CD4-positive, alpha-beta T cell treated with Interleukin-1 beta for 1 hour (primary cell): ENCODE measurements at places on chromosomes 2 and 18.

GRCh38 chr2:72757177-72757775 lies 68.6 kb downstream of the EXOC6B start:
- no peak for DNase-seq

GRCh38 chr2:128292599-128293425 lies 25.9 kb downstream of the HS6ST1 start:
- DNase-seq, result no peak

- no peak for DNase-seq
These were observed 160.5 kb upstream of the DAPL1 start for GRCh38 chr2:158634627-158635026.

DNA sequence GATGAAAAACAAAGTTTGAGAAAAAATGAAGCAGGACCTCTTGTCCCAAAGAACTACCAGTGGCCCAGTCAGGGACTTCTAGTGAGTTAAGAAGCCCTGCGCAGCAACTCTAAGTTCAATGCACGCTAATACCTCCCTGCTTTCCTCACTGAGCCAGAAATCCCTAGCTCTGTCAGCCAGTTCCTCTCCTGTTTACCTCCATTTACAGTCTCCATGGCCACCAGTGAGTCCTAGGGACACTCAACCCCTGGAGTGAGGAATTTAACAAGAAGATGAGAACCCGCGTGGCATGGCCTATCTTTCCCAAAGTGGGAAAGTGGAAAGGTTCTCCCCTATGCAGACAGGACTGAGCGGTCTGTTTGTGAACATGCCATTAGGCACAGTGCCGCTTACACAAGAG lies 31.0 kb downstream of the MRPL33 start:
- no peak for DNase-seq

- DNase-seq, result no peak
These were observed 152.3 kb downstream of the MEIS1 start for GRCh38 chr2:66587216-66587615.

DNA sequence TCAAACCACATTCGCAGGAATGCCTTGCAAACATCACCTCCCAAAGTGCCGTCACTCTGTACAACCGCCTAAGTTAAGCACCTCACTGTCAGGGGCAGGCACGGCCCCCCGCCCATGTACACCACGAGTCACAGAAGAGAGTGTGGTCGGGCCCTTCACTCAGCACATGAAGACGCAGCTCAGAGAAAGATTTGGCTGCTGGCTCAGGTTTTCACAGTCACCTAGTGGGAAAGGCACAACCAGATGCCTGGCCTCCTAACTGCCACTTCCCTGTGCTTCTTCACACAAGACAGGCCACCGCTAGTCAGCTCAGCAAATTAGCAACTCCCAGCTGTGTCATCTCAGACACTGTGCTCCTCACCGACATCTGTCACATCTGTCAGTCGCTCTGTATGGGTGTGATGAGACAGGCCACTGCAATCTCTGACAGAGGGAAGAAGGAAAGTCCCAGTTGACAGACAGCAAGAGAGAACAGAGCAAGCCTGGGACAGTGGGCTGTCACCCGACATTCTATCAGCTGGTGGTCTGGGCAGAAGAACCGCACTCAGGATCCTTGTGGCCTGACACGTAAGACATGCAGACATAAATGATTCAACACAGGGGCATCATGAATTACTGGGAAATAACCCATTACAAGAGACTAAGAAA lies 60.8 kb downstream of the CRACDL start:
- DNase-seq, result no peak

DNA sequence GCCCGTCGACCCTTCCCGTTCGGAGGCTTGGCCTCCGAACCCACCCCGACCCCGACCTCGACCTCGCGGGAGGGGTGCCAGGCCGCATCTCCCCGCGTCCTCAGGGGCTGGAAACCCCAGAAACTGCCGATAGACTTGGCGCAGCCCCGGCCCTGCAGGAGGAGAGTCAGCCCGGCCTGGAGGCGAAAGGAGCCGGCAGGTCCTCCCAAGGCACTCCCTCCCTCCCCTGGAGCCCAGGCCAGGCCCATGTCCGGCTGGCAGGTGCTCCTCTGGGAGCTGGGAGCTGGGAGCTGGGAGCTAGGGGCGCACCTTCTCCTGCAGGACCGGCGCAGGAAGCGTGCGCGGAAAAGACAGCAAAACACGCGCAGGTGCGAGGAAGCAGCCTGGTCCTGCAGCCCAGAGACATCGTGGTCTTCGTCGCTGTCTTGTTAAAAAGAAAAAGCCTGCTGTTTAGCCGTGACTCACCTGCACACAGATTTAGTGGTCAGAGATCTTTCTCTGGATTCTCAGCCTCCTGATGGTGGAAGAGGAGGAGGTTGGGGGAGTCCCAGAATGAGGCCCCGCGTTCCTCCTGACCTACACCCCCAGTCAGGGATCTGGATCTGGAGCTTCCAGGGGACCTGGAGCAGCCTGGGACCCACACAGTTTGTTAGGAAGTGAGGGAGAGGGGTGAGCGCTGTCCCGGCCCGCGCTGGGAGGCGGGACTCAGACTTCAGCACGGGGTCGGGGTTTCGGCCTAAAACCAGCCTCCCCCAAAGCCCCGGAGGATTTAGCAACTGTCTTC lies 660 bp upstream of the MBP start:
- DNase-seq, result no peak

GRCh38 chr2:22035361-22035830 lies 911.6 kb downstream of the TDRD15 start:
- no peak for DNase-seq

GRCh38 chr2:206805887-206806607 lies 40.6 kb downstream of the FASTKD2 start:
- DNase-seq, result no peak

DNA sequence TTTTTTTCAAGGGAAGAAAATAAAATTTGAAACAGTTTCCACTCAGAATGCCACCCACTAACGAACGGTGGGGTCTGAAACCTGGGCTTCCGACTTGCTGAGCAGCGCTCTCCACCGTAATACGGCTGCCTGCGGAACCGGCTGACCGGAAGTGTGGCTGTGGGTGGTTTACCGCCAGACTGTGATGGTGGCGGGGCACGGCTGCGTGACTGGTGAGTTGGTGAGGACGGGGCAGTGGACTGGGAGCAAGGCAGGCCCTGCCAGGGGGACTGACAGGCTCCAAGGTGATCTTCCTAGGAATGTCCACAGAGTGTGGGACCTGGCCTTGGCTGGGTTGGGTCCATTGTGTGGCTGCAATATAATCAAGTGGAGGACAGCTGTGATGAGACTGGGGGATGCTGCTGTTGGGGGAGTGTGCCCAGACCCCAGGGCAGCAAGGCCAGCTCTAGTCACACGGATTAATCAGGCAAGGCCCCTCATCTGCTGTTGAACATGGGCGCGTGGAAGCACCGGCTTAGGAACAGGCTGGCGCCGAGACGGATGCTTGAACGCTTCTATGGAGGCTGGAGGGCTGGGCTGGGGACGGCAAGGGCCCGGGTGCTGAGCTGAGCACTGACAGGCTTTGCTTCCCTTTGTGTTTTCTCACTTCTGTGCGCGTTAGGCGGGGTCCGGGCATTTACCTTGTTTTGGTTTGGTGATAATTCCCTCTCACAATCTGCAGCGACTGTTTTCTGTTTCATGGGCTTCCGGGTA lies 357.7 kb upstream of the SPRED2 start:
- no peak for DNase-seq

DNA sequence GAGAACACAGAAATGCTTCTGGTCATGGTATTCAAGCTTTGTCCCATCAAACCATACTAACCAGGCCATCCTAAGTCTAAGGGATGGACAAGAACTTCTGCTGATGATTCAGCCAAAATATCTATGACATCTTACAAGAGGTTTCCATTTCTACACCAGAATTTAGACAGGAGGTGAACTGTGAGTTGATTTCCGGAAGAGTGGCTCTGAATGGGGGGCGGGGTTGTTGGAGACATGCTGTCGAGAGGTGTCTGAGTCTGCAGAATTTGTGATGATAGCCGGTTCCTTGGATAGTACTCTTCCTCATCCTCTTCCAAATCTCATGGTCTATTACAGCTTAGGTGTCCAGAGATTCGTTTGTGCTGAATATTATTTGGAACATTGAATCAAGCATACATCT lies 408.7 kb upstream of the TCF4 start:
- no peak for DNase-seq

GRCh38 chr2:152400607-152401214 lies 65.7 kb downstream of the FMNL2 start:
- DNase-seq, result no peak

DNA sequence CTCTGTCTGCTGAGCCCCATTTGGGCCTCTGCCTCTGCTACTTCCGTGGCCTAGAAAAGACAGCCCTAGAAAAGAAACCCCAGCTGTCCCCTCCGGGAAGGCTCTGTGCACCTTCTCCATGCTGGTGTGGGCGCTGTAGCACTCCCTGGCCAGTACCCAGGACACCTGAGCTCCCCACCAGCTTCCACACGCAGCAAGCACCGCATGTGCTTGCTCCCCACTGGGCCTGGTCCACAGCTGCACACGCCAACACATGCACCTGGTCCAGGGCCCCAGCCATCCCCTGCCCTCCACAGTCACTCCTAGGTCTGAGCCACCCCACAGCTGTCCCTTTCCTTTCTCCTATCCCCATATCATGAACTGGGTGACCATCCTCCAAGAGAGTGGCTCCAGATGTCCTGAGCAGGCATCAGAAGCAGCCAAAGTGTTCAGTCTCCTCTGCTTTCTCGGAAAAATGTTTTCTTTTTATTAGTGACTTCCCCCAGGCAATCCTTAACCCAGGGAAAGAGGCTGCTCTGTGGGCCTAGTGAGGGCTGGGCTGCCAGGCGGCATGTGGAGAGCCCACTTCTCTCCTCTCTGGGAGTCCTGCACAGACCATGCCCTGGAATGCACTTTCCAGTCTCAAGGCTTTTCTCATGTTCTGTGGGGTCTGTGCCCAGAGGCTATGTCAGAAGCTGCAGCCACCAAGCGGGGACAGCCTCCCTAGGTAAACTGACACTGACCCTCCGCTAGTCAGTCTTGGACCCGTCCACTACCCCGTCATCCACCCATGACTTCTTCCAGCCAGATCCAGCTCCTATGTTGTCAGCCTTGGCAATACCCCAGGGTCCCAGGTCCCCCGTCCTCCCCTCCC lies 133.7 kb downstream of the KLHL29 start:
- no peak for DNase-seq

- DNase-seq, result no peak
These were observed 28.0 kb upstream of the DSG3 start for GRCh38 chr18:31419457-31419932.

GRCh38 chr2:73218298-73218697 lies 4.3 kb downstream of the SMYD5 start:
- DNase-seq, result no peak

DNA sequence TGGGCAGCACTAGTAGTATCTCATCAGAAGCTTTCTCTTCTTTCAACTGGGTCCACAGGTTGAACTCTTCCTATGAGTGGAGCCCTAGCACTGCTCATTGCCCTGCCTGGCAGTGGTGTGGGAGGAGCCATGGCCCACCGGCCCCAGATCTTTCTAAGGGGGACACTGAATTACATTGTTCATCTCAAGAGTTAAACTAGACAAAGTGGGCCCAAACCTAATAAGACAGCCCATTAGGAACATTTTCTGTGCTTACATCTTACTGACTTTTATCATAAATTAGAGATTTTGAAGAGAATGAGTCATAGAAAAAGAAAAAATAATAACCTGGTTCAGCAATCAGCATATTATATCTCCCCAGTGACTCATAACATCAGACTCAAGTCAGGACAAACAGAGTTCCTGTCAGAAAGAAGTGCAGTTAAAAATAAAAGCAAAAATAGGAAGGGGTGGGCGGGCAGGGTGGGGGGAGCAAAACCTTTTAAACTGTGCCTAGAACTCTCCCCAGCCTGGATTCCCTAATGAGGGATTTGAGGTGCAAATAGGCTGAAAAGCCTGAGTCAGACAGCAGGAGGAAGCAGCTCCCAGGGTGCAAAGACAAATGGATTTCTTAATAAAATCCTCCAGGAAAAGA lies 161.6 kb upstream of the TRIB2 start:
- DNase-seq, result no peak
